ENCODE measurements at places on chromosomes 12 and 14. TPM values are rescaled to one million over a fixed set of nuclear protein-coding genes. Genes with fewer than 3 reads are reported as not detected.

The PRH1 gene
- polyA plus RNA-seq: 7.8 TPM

The KRT81 gene
- polyA plus RNA-seq: 3,445 TPM

The KRT75 gene
- not detected for polyA plus RNA-seq

The NRXN3 gene
- 2.1 TPM for polyA plus RNA-seq

The GUCY2C gene
- not detected for polyA plus RNA-seq

The SOAT2 gene
- 0.21 TPM for polyA plus RNA-seq

The ASB2 gene
- polyA plus RNA-seq: 0.16 TPM

The NGB gene
- not detected for polyA plus RNA-seq

The VDR gene
- 1.9 TPM for polyA plus RNA-seq

The LALBA gene
- polyA plus RNA-seq: not detected

The KCNH3 gene
- 1.8 TPM for polyA plus RNA-seq

The LRFN5 gene
- polyA plus RNA-seq: not detected

DNA sequence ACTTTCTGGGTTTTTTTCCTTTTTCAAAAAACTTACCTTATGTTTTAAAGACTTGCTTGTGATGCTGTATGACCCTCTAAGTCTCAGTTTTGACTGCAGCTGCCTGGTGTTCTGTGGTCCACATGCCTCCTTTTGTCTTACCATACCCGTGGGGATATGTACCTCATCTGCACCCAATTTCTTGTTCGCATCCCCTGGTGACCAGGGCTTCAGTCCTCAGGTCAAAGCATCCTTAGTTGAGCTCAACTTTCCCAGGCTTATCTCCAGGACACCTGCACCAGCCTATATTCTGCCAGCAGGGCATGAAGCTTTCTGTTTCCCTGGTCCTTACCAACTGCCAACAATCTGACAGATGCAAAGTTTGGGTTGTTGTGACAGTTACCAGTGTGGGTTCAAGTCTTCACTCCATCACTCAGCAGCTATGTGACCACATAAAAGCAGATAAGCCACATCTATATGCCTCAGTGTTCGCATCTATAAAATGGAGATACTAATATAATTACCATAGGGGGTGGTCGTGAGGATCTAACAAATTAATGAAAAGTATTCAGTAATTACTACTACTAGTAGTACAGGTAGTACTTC lies 94.0 kb downstream of the NTF3 start:
- no peak for DNase-seq

DNA sequence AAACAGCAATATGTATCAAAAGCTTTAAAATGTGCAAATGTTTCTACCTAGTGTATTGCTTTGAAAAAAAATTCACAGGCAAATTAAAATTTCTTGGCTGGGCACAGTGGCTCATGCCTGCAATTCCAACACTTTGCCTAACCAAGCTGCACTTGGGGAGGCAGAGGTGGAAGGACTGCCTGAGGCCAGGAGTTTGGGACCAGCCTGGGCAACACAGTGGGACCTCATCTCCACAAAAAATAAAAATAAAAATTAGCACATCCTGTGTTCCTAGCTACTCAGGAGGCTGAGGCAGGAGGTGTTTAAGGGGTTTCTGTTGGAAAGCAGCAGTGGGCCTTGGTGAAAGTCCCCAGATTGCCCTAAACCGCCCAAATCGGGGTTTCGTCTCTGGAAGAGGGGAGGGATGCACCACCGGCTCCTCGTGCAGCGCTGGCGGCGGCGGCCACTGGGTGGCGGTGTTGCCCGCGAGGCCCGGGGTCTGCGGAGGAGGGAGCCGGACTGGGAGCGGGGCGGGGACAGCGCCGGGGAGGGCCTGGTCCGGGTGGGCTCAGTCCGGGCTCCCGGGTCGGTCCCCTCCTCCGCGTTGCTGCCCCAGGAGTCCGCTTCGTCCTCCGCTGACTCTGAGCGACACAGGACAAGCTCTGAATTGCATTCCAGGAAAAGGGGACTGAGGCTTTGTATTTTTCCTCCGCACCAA lies 265.6 kb downstream of the AACS start:
- peak; percentile 80 for DNase-seq

DNA sequence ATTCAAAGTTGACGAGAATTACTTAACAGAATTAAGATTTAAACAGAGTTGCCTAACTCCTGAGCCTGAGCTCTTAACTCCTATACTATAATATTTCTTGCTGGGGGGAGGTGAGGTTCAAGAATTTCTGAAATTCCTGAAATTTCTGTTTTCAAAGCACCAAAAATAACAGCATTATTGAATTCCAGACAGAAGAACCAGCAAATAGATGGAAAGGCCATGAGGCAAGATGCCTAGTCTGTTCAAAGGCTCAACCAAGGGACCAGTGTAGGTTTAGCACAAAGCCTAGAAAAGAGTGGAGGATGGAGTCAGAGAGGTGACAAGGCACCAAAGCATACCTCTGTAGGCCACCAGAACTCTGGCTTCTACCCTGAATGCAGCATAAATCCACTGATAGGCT lies 76.4 kb downstream of the PPP1R12A start:
- no peak for DNase-seq

DNA sequence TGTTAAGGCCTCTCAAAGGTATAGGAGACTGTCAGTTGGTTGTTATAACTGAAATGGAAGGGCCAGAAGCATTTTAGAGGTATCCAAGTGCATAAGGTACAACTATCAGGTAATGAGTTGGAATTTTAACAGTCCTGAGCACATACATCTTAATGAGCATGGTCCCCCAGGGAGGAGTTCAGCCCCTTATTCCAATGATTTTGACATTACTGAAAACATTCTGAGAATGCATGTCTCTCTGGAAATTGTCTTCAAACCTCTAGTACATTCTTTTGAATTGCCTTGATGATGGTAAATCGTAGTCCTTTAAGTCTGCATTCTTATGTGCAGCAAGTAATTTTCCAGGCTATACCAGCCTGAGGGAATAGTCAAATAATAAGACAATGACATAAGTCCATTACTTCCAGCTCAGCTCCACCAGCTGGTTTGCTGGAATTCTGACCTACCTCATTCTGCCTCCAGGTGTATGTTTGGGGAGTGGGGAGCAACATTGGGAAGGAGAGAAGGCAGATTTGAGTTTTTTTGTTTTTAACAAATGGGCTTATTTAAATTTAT lies 239.2 kb downstream of the MSRB3 start:
- no peak for DNase-seq

DNA sequence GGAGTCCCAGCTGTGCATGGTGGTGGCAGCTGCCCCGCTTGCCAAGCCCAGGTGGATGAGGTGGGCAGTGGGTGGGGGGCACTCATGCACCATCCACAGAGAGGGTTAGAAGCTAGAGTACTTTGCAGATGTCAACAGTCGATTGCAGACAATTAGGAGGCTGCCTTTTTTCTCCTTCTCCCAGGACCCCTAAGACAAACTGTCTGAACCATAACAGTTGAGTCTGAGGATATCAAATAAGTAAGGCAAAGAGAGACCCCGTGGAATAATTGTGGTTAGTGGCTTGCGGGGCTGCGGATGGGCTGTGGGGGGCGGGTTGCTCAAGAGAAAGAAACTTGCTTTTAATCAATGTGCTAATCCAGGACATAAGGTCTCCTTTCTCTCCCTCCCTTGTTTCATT lies 926.2 kb downstream of the VRK1 start:
- no peak for DNase-seq

DNA sequence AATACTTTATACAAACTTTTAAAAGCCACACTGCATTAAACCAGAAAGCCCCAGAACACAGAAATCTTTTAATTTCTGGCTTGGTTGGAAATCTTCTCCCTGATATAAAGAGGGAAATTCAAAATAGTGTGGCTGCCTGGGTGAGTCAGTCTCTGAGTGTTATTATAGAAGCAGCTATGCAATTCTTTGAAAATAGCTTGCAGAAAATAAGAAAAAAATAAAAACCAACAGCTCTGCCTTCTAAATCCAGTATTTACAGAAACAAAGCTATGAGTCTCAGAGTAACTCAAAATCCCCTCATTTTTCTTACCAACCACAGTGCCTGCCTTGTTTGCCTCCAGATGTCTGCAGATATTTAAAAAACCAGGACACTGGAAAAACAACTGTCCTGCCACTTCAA lies 68.6 kb upstream of the FERMT2 start:
- no peak for DNase-seq

DNA sequence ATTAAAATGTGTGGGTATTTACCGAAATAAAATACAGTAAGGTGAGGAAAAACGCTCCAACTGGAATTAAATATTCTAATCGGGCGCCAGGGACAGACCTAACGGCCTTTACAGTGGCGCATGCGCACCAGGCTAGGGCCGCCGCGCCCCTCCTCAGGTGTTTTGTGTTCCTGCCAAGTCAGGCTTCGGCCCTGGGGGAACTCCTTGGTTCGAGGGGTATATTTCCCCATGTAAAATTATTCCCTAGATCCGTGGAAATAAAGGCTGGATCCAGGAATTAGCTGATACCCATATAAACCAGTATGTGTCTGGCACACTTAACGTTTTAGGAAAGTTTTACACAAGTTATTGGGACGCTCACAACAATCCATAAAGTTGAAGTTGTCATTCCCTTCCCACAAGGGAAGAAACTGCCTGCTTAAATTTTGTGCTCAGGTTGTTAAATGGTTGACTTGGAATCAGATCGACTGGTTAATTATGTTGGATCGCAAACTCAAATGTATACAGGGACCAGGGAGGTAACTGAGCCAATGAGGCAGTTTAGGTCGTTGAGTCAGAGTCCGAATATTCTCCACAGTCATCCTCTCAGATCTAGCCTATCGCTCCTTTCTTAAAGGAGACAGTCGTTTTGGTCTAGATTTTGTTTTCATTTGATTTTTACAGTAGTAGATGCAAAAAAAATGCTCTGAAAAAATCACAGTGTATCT lies 621 bp upstream of the ANAPC7 start:
- peak; percentile 86 for DNase-seq

- DNase-seq: peak; percentile 97
These were observed 21.9 kb upstream of the IFT81 start for GRCh38 chr12:110102255-110102654.

- no peak for DNase-seq
These were observed 45.1 kb downstream of the GALNT9 start for GRCh38 chr12:132284071-132284826.

GRCh38 chr12:108797677-108798076 lies 59.7 kb downstream of the SSH1 start:
- DNase-seq: no peak

DNA sequence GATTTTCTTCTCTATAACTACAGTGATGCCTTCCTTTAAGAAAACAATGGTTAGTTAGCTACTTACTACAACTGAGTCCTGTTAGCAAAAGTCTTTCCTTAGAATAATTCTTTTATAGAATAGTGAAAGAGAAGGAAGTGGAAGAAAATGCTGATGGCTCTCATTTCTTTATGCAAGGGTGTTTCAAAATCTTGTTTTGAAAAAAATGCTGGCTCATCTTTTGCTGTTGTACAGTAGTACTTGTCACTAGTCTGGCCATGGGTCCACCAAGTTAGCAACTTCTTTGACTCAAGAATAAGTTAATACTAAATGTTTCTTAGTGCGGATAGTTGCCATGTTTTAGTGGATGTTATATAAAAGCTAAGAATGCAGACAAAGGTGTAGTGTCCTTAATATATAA lies 225.4 kb downstream of the PTPRO start:
- no peak for DNase-seq

DNA sequence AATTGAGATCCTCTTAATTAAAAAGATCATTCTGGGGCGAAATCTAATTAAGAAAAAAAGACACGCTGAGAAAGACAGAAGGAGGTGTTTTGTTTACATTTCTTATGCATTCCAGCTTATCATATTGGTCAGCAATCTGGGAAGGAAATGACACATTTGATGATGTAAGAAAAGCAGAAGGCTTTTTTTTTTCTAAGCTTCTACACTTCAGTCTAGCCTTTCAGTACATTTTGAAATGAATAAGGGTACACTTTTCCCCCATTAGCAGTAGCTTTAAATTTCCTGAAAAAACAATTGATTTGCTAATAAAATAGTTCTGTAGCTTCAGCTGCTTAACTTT lies 5.9 kb upstream of the GSC start:
- DNase-seq: no peak

DNA sequence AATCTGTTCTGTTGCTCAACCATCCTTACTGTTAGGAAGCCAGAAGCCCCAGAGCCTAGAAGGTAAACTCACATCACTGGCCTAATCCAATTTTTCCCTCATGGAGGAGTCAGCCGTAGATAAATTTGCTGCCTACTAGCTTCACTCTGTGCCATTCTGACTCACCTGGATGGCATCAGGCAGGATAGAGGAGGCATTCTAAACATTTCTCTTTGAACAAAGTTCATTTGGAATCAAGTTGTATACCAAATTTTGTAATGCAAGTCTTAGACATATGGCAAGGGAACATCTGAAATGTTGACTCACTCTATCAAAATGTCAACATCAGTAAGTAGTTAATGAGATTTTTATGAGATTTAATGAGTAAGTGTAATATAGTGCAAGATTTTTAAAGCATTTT lies 13.6 kb upstream of the TBC1D30 start:
- DNase-seq: peak; percentile 46

- no peak for DNase-seq
These were observed 17.4 kb upstream of the SERPINA6 start for GRCh38 chr14:94340533-94340932.

GRCh38 chr14:95515080-95515489 lies 1.4 kb downstream of the SYNE3 start:
- DNase-seq: no peak

GRCh38 chr12:55724940-55725309 lies 3.9 kb downstream of the CD63 start:
- no peak for DNase-seq

DNA sequence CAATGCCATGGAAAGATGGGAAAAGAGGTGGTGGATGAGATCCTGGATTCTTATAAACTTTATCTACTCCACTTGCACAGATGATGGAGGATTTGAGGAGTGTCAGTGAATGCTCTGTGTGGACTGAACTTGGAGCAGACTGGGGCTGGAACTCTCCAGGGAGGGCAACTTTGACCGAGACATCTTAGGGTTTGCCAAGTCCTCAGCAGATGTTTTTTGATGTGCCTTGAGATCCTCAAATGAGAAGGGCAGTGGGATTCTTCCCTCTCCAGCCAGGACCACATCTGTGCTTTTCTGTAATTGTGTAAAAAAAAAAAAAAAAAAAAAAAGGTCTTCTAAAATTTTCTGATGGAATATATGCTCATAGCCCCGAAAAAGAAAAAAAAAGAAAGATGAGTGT lies 23.0 kb upstream of the MYL2 start:
- no peak for DNase-seq

DNA sequence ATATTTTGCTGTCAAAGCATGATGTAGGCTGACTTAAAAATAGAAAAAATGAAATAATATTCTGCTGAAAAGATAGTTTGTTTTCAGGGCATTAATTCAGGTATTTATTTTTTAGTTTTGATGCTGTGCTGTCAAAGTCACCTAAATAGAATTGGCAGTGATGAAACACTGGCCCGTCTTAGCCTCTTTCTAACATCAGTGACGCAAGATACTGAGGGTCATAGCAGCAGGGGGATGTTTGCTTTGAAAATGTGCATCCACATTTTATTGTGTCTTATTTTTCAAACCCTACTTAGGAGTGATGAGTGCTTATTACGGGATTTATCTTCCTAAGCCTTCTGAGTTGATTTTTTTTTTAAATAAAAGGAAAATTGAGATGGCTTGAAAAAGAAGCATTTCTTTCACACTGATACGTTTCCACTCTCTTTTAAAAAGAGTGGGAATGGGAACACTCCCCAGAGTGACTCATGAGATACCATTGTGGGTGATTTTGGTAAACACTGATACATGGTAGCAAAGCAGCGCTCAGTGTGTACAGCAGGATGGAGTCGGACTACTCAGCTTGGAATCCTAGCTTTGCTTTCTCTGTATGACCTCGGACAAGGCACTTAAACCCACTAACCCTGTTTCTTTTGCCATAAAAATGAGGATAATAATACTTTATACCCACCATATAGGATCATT lies 290.8 kb downstream of the ERC1 start:
- no peak for DNase-seq
